Stimulated activated CD8-positive, alpha-beta memory T cell treated with anti-CD3 and anti-CD28 coated beads, Interleukin-7, amount 100 ng/mL, for 48 hours (primary cell): ENCODE measurements at places on chromosomes 3 and 15.

GRCh38 chr3:140770977-140771667 lies 93.3 kb downstream of the TRIM42 start:
- no peak for DNase-seq

DNA sequence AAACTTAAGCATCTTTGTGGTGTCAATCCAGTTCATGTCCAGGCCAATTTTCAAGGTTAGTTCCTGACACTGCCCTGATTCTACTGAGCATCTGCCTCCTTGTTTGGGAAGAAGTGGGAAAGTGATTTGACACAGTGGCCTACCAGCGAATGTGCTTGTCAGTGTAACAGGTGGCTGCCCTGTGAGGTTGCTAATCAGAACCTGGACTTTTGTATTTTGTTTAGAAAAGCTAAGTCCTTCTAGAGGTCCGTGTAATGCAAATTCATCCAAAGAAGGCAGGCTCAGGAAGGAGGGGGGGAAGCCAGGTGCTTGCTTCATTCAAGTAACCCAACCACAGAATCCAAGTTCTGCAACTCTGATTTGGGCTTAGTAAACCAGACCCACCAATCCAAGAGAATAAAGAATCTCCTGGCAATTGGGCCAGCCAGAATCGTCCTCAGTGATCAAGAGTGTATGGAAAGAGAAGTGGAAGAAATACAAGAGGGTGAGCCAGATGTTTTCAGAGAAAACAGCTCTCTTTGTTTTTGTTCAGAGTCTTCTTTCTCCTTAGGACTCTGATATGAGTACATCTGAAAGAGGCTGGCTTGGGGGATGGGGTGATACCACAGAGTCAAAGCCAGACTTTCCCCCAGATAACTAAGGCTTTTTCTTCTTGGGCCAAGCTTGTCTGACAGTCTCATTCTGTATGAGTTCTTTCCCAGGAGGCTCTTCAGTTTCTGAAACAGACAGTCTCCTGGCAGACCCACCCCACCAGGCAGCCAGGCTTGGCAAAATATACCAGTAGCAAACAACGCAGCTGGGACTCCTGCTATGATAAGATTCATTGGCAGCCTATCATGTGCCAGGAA lies 508.9 kb upstream of the TBL1XR1 start:
- DNase-seq: no peak

DNA sequence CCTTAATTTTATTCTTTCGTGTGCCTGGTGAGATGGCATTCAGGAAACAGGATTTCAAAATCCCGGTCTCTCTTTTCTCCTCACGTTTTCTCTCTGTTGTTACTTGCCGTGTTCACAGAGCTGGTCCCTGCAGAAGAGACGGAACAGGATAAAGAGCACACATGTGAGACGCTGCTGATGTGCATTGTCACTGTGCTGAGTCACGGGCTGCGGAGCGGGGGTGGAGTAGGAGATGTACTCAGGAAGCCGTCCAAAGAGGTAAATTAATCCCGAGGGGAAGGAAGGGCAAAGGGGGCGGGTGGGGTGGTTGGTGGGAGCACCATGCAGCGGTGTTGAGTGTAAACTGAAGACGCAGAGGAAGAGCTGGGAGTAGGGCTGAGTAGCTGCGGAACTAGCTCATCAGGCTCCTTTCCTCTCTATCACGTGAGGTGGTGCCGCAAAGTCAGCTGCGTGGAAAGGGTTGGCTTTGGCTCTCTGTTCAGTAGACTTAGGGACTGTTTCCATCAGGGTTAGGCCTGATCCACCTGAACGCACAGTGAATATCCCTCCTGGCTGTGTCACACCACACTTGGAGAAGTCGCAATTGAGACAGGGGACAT lies 164.8 kb upstream of the BHLHE40 start:
- no peak for DNase-seq

- DNase-seq: no peak
These were observed 27.5 kb upstream of the FAM81A start for GRCh38 chr15:59410391-59410896.

- DNase-seq: no peak
These were observed 6.1 kb upstream of the RPP14 start for GRCh38 chr3:58299839-58300516.
